ENCODE measurements at places on chromosomes 7 and 10. TPM values are rescaled to one million over a fixed set of nuclear protein-coding genes. Genes with fewer than 3 reads are reported as not detected.

GRCh38 chr7:127114742-127115265 lies 137.9 kb downstream of the GRM8 start:
- peaks cover 15% of the 10 kb centered on the region for H3K4me1 ChIP-seq
- H3K4me3 ChIP-seq: no peak overlapping the region
- no peaks in the 10 kb centered on the region for H3K36me3 ChIP-seq

LRRC17 gene
- total RNA-seq: 1.6 TPM

- no peaks in the 10 kb centered on the region for H3K36me3 ChIP-seq
- no peak overlapping the region for H3K4me3 ChIP-seq
- no peaks in the 10 kb centered on the region for H3K4me1 ChIP-seq
- DNase-seq: no peak
- H3K27ac ChIP-seq: no peak overlapping the region
Observed at GRCh38 chr10:125687507-125688185, 4.7 kb upstream of the TEX36 start.

- H3K36me3 ChIP-seq: no peaks in the 10 kb centered on the region
- H3K4me3 ChIP-seq: peak overlapping the region; percentile 44
- no peak for DNase-seq
- peaks cover 12% of the 10 kb centered on the region for H3K4me1 ChIP-seq
- H3K27ac ChIP-seq: no peak overlapping the region
Observed at GRCh38 chr10:7872041-7872442, 53.7 kb downstream of the TAF3 start.

- no peaks in the 10 kb centered on the region for H3K36me3 ChIP-seq
- no peak for DNase-seq
- no peak overlapping the region for H3K27ac ChIP-seq
- peaks cover 8% of the 10 kb centered on the region for H3K27me3 ChIP-seq
- no peaks in the 10 kb centered on the region for H3K4me1 ChIP-seq
Observed at GRCh38 chr10:78672918-78673317, 395.8 kb upstream of the ZMIZ1 start.

BBIP1 gene
- total RNA-seq: 23.3 TPM

- peaks cover 6% of the 10 kb centered on the region for H3K4me1 ChIP-seq
- no peaks in the 10 kb centered on the region for H3K27me3 ChIP-seq
- H3K4me3 ChIP-seq: no peak overlapping the region
- peaks cover 15% of the 10 kb centered on the region for H3K36me3 ChIP-seq
- no peak for DNase-seq
Observed at GRCh38 chr10:123327450-123327849, 173.2 kb downstream of the BUB3 start.

GRCh38 chr7:42714356-42714755 lies 197.5 kb downstream of the C7orf25 start:
- peaks cover 12% of the 10 kb centered on the region for H3K36me3 ChIP-seq
- no peak overlapping the region for H3K27ac ChIP-seq
- no peak for DNase-seq
- H3K27me3 ChIP-seq: no peaks in the 10 kb centered on the region
- peaks cover 1% of the 10 kb centered on the region for H3K4me1 ChIP-seq

- H3K36me3 ChIP-seq: no peaks in the 10 kb centered on the region
- H3K4me1 ChIP-seq: no peaks in the 10 kb centered on the region
- H3K27me3 ChIP-seq: no peaks in the 10 kb centered on the region
- H3K4me3 ChIP-seq: no peak overlapping the region
- no peak overlapping the region for H3K27ac ChIP-seq
- DNase-seq: no peak
Observed at GRCh38 chr7:112765105-112765504, 25.1 kb downstream of the TMEM168 start.

DNA sequence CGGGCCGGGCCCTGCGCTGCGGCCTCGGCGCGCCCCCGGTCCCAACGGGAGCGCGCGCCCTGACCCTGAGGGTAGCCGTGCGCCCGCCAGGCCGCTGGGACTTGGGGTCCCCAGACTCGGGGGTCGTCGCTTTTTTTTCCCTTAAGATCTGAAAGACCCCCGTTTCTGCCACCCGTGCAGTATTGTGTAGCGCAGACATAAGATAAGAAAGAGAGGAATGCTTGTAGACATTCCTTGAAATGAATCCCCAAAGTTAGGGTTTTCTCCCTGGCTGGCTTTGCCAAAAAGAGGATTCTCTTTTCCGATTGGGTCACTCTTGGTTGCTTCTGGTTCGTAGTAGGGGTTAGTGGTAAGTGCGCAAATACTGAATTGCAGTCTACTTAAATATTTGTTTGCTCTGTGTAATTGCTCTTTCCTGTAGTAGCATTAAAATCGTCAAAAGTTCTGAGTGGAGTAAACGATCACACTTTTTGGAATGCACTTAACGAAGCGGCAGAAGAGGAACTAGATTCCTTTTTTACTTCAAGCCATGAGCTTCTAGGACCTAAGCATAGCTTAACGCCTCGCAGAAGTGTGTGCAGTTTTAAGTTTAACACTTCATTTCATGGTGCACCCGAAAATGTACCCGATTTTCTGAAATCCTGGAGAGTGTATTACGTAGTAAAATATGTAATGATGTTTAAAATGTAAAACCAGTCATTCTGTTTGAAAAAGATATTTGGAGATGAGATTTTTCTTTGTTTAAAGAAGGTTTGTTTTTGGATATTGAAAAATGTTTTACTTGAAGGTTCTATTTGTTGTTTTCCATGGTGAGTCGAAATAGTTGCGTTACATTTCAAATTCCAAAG lies 1.3 kb downstream of the CUL1 start:
- no peaks in the 10 kb centered on the region for H3K27me3 ChIP-seq
- DNase-seq: no peak
- H3K27ac ChIP-seq: peak overlapping the region; percentile 99
- H3K4me1 ChIP-seq: peaks cover 64% of the 10 kb centered on the region

DNA sequence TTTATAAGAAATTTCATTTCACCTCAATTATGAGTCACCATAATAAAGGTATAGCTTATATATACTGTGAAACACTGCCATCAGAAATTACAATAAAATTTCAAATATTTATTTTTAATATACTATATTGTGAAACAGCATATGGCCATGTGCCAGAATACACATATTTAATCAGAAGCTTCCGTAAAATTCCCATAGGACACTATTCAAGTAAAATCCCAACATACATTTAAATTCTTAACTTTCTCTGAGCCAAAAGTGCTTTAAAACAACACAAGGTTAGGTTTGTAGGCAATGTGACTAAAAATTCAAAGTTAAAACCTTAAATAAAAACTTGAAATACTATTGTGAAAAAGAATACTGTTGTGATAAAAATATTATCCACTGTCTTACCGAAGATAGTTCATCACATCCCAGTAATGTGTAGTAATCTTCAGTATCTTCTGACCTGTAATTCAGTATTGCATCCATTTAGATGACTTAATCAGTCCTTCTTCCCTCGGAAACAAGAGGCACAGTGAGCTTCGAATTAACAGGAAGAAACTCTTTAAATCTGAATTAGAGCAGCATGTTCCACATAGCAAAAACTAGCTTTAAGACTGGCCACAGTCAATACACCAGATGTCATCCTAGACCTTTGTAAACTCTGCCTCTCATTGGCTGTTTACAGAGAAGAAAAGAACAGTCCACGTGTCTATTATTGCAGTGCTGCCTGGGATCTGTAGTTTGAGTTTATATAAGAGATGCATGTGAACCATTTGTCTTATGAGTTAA lies at the start of gene DNAJC12:
Gene DNAJC12 (minus strand): TSS at position 648 of the 774 bp plus-strand sequence. CDS start 177 bp downstream, at position 471.
- peaks cover 6% of the 10 kb centered on the region for H3K4me1 ChIP-seq
- DNase-seq: no peak
- H3K27ac ChIP-seq: no peak within 1 kb of the TSS
- H3K27me3 ChIP-seq: no peaks in the 10 kb centered on the region

- no peaks in the 10 kb centered on the region for H3K27me3 ChIP-seq
- peaks cover 9% of the 10 kb centered on the region for H3K36me3 ChIP-seq
- DNase-seq: no peak
- no peak overlapping the region for H3K27ac ChIP-seq
- H3K4me3 ChIP-seq: no peak overlapping the region
Observed at GRCh38 chr10:127458016-127458810, 90.9 kb upstream of the NPS start.

DNA sequence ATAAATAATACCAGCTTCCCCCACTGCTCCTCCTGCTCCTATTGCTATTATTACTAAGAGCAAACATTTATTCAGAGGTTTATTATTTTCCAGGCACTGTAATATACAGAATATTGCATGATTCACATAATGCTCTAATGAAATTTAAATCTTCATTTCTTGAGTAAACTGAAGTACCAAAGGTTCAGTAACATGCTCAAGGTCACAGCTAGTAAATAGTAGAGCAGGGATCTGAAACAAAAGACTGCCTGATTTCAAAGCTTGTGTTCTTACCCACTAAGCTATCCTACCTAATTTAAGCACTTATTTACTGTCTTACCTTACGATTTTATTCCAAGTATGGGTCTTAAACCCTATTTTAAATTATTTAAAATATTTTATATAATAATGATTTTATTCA lies 126.2 kb downstream of the SNX13 start:
- peaks cover 10% of the 10 kb centered on the region for H3K4me1 ChIP-seq
- H3K4me3 ChIP-seq: no peak overlapping the region
- no peak overlapping the region for H3K27ac ChIP-seq
- H3K36me3 ChIP-seq: peaks cover 24% of the 10 kb centered on the region

LMOD2 gene
- not detected for total RNA-seq

DNA sequence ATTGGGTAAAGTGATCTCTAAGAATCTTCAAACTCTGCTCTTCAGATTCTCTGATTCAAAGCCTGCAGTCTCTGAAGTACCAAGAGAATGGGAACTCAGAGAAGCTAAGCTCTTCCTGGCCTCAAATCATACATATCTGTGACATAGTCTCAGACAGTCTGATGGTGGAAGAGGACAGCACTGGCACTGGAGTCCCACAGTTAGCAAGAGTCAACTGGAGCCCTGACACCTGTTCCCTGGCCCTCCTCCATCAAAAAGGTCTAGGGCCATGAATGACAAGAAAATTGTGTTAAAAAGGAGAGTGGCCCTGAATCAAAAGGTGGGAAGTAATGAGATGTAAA lies 37.7 kb downstream of the PRSS2 start:
- H3K4me3 ChIP-seq: no peak overlapping the region
- no peak for DNase-seq
- H3K27me3 ChIP-seq: peaks cover 18% of the 10 kb centered on the region
- H3K36me3 ChIP-seq: no peaks in the 10 kb centered on the region
- H3K27ac ChIP-seq: no peak overlapping the region

GRCh38 chr7:43438897-43439479 lies 143.9 kb upstream of the STK17A start:
- no peaks in the 10 kb centered on the region for H3K27me3 ChIP-seq
- H3K27ac ChIP-seq: no peak overlapping the region
- peaks cover 29% of the 10 kb centered on the region for H3K4me1 ChIP-seq
- H3K36me3 ChIP-seq: no peaks in the 10 kb centered on the region
- H3K4me3 ChIP-seq: no peak overlapping the region

STEAP1B gene
- total RNA-seq: 5.4 TPM

GRCh38 chr10:24723386-24723787 lies 300 bp downstream of the ARHGAP21 start:
- H3K27ac ChIP-seq: no peak overlapping the region
- no peak for DNase-seq
- 0 out of 2 replicates have a peak overlapping the region, but pooled peaks have one; percentile 29 for H3K4me3 ChIP-seq
- peaks cover 39% of the 10 kb centered on the region for H3K4me1 ChIP-seq
- H3K27me3 ChIP-seq: peaks cover 40% of the 10 kb centered on the region
- H3K36me3 ChIP-seq: no peaks in the 10 kb centered on the region

GRCh38 chr10:29482591-29483431 lies 152.0 kb downstream of the SVIL start:
- no peaks in the 10 kb centered on the region for H3K27me3 ChIP-seq
- peak overlapping the region; percentile 65 for H3K27ac ChIP-seq

PDZD7 gene
- 1.9 TPM for total RNA-seq
